ENCODE measurements at places on chromosomes 6 and 20.

GRCh38 chr20:18299364-18299763 is 11.0 kb downstream of the ZNF133 start:
- DNase-seq: no peak

DNA sequence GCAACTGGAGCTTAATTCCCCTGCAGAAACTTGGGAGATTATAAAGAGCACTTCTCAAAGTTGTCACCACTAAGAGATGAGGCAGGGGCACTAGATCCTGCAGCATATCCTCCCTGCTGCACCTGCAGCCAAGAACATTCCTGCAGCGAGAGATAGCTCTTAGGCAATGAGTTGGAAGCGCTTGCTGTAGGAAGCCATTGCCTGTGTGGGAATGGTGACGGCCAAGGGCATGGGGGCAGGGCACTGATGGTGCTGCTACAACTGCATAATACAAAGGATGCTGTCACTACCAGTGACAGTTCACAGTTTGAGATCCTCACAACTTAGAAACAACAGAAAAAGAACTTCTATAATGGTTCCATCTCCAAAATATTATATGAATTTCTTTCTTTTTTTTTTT is 89.9 kb downstream of the CDS2 start:
- DNase-seq: no peak

- DNase-seq: no peak
Observed at GRCh38 chr6:35188886-35189285, 24.9 kb upstream of the SCUBE3 start.

DNA sequence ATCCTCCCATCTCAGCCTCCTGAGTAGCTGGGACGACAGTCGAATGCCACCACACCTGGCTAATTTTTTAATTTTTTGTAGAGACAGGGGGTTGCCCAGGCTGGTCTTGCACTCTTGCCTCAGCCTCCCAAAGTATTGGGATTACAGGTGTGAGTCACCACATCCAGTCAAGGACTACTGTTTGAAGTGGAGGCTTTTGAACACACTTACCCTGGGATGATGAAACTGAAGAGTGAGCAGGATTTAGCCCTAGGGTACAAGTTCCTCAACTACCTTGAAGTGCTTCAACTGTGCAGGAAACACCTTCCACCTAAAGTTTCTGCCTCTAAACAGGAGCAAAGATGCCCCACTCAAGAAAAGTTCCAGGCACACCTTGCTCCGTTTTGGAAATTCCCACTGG is 15.7 kb upstream of the PARD6B start:
- DNase-seq: no peak

DNA sequence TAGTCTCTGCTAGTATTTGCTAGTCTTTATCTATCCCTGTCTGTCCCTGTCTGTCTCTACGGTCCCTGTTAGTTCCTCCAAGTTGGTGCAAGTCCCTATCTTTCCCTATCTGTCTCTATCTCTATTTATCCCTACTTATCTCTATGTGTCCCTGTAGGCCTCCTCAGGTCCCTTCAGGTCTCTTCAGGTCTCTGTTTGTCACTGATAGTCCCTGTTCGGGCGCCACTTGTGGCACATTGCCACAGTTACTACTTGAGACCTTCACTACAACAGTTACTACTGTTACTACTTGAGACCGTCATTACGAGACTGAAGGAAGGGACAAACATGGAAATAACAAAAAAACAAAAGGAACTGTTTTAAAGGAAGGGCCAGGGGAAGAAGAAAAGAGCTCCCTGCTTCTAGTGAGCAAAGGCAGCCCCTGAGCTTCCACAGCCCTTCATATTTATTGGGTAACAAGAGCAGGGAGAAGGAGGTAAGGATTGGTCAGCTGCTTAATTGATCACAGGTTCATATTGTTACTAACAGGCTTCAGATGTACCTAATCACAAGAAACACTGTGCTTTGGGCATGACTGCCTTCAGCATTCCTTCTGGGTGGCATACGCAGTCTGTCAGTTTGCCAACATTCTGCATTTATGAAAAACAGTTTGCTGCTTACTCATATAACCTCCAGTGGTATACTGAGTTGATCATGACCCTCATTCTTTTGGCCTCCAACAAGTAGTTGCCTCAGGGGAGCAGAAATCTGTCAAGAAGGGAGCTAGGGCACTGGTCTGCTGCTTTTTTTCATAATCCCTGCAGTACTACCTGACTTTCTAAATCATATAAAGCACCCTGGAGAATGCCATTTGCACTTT is 8.4 kb downstream of the EPB41L2 start:
- no peak for DNase-seq

DNA sequence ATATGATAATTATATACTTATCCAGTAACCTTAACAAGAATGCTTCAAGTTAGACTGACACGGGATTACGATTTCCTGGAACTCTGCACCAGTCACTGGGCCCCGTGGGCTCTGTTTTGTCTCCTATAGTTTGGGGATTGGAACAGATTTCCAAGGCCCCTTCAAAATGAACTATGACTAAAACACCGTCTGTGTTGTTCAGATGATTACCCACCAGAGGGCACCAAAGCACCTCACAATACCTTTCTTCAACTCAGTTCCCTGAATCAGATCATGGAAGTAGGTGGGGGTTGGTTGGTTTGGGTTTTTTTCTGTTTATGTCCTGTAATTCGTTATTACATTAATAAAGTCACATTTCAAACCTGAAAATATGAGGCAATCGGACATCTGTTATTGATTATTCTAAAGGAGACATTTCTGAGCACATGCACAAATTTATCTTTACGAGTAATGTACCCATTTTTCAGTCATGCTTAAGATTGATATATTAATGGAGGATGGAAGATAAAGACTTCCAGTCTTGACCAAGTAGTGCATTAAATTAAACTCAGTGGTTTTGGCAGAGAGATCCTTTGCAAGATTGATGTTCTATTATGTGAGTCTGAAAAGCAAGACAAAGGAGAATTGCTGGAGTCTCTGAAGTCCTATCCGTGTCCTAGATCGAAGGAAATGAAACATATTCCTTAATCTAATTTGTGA is 112.0 kb upstream of the COL21A1 start:
- DNase-seq: peak; percentile 29

GRCh38 chr6:113595911-113596376 is 261.2 kb upstream of the MARCKS start:
- DNase-seq: no peak

DNA sequence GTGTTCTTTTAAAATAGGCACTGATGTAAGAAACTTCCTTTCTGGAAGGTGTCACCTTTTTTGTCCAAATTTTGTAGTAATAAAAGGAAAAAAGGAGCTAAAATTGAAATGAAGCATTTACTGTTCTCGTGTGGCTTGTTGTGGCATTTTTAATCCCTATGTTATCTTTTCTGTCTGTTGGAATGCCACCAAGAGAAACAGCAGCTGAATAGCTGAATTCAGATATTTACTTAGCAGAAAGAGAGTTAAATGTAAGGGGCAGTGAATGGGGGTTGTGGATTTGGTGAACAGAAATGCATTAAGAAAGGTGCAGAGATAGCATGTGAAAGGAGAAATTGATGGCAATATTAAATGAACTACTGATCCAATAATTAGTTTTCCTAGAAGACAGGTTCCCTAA is 573.6 kb upstream of the EPHA7 start:
- no peak for DNase-seq

GRCh38 chr20:44215125-44215524 is 4.6 kb upstream of the OSER1 start:
- DNase-seq: peak; percentile 51

- no peak for DNase-seq
Observed at GRCh38 chr6:134317471-134318131, at the start of gene SGK1. Gene SGK1, minus strand, starts transcription at chr6:134318112. Its CDS starts 652 bp downstream, at chr6:134317460.

DNA sequence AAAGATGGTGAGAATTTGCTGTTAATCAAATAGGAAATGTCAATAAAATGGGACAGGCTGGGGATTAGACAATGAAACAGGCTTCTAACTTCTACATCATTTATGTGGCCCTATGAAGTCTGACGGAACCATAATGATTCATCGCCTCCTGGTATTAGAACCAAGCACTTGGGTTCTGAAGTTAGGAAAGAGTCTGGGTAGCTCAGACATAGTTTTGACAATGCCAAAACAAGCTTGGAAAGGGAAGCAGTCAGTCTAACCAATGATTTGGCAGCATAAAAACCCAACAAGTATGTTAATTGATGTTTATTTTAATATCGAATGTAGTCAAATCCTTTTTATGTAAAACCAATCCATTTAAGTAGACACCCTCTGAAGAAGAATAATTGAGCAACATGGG is 160.8 kb upstream of the RSPO3 start:
- DNase-seq: no peak

- DNase-seq: no peak
Observed at GRCh38 chr6:156977527-156978291, 200.5 kb downstream of the ARID1B start.

GRCh38 chr20:10448270-10449156 is 13.4 kb downstream of the SLX4IP start:
- no peak for DNase-seq

- DNase-seq: no peak
Observed at GRCh38 chr20:36125097-36125496, 29.4 kb upstream of the EPB41L1 start.

GRCh38 chr6:136654086-136654485 is 103.9 kb upstream of the MAP7 start:
- DNase-seq: no peak

DNA sequence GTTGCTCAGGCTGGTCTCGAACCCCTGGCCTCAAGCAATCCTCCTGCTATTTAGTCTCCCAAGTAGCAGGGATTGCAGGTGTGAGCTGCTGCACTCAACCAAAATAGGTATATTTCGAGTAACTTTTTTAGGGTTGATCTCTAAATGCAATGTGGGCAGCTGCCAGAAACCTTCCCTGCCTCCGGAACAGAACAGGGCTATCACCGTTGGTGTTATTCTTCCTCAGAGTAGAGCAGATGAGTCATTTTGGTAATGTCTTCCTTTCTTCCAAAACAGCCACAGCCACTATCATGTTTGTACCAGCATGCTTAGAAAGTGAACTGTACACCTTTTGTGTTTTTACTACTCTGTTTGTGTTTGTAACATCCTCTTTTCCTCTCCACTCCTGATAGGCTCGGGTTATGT is 44.1 kb downstream of the SNX9 start:
- no peak for DNase-seq

GRCh38 chr6:13535306-13535705 is 39.1 kb upstream of the SIRT5 start:
- no peak for DNase-seq

DNA sequence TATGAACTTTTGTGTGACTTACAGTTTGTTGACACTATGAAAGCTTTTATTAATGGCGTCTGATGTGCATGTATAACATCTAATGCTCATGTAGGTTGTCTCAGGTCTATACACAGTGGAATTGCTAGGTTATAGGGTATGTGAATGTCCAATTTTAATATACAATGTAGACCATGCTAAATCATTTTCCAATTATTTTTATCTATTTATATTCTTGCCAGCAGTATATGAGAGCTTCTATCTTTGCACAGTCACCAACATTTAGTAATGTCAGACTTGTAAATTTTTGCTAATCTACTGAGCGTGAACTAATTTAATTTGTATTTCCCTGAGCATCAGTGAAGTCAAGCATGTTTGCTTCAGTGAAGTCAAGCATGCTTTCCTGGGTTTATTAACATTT is 64.4 kb downstream of the TPD52L1 start:
- DNase-seq: no peak

DNA sequence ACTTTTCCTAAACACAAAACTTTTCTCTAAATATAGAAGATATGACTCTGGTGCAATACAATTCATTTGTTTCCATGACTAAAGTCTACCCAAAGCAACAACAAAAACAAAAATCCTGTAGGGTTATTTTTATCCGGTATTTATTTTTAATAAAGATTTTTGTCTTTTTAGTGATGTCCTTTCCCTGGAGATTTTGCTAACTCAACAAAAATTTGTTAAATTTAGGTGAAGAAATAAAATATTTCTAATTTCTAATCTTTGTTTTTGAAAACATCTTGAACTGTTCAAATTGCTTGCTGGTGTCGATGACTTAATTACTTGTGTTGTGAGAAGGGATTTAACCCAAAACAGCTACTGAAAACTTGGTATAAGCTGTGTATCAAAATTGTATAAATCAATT is 741.8 kb downstream of the HDGFL1 start:
- no peak for DNase-seq

DNA sequence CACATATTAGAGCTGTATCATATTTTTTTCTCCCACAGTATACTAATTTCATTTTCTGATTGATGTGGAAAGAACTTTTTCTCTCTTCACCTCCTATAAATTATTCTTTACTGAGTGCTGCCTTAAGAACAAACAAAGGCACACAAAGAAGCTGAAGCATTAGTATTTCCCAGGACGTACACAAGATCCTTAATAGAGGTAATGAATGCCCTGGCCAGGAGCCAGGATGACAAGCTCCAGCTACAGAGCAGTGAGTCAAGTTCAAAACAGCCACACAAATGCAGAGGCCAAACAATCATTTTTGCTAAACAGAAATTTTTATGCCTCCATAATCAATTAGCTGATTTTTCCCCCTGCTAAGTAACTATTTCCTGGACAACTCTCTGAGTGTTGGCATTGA is 639.6 kb downstream of the EPHA7 start:
- DNase-seq: no peak

DNA sequence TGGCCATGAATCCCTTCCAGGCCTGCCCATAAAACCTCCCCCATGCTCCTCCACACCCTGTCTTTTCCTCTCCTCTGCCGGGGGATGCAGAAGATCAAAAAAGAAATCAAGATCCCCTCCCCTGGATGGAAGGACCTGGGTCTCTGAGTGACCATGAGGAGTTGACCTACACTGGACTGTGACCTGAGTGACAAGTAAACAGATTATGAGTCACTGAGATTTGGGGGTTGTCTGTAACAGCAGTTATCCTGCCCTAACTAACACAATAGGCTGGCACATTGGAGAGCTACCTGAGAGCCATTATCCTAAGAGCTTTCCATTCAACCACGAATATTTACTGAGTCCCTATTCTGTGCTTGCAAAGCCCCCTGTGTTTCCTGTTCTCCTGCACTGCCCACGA is 28.4 kb upstream of the SIRPA start:
- no peak for DNase-seq

GRCh38 chr20:33693741-33694638 is 7.8 kb upstream of the E2F1 start:
- DNase-seq: no peak

- DNase-seq: no peak
Observed at GRCh38 chr6:7439228-7439627, 49.6 kb downstream of the RIOK1 start.

DNA sequence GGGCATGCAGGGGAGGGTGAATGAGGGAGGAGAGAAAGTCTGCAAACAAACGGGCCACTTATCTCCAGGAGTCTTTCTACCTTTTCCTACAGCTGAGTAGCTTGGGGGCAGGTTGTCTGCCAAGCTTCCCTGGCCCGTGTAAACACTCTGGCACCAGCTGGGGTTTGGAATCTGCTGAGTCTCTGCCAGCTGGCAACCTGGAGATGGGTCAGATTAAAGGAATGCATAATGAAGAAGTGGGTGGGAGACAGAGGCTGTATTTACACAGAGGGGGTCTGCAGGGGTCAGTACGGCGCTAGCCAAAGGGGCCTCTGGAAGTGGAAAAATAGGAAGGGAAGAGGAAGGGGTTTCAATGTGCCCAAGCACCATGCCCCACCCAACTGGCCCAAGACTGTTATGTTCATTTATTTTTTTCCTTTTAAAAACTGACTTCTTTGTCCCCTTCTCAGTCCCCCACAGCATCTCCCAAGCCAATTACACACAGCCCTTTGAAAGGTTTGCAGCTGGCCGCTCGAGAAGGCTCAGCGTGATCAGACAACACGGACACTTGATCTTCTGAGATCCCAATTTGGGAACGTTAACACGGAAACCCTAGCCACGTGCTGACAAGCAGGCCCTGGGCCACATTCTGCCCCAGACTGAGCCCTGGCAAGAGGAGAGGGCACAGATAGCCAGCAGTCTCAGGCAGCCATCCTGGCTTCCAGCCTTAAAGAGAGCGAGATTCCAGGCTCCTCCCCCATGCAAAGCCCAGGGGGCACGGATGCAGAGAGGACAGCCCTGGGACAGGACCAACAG is 25.2 kb downstream of the TRAM2 start:
- DNase-seq: no peak
